ENCODE measurements at places on chromosomes 4 and X. TPM values are rescaled to one million over a fixed set of nuclear protein-coding genes. Genes with fewer than 3 reads are reported as not detected.

NSDHL gene
- 32.3 TPM for total RNA-seq

DNA sequence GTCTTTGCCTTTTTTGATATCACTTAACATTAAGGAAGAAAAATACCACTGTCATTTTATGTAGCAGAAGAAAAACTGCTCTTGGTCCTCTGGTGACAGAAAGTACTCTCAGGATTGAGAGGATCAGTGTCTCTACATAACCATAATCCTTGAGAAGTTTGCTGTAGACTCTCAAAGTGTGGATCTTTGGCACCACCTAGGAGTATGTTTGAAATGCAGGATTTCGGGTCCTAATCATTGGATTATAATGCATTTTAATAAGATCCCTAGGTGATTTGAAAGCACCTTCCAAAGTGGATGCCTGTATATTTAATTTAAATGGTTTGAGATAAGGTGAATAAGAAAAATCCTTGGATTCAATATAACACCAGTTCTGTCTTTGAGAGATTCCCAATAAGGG, 23.2 kb downstream of the MOB1B start:
- no peak for DNase-seq

DNA sequence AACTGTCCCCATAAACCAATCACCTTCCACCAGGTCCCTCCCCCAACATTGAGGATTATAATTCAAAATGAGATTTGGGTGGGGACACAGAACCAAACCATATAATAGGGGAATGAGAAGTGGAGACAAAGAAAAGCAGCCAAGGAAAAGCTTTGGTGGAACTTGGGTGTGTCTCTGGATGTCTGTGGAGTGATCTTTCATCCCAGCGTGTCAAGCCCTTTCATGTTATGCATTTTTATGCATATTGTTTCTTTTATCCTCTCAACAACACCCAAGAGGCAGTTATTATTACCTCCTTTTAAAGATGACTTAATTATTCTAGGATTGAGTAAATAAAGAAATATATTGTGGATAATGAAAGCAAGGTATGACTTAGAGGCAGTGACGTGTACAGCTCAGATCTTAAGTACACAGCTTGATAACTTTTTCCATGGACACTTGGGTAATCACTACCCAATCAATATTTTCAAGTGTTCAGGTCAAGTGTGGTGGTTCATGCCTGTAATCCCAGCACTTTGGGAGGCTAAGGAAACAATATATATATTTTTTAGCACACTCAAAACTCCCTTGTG, 42.6 kb upstream of the HOPX start:
- DNase-seq, result no peak

DNA sequence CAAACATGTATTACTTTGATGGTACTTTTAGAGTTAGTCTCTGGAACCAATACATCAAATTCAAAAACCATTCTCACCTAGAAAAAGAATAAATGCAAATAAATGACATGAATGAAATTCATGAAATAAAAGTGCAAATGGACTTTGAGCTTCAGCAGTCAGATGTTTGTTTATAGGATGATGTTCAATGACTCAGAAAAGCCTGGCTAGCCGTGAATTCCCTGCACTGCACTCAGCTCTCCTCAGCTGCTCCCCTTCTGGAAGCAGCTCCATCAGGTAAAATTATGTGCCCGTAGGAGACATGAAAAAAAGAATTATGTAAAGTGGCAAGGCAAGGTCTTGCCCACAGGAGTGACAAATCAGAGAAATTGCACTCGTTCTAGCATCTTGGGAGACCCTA, 390.6 kb downstream of the GPM6A start:
- peak; percentile 74 for DNase-seq

GRCh38 chr4:67500373-67500772, 44.9 kb downstream of the CENPC start:
- no peak for DNase-seq

- no peak for DNase-seq
These were observed 114.8 kb downstream of the HMX1 start for GRCh38 chr4:8756816-8757215.

GRCh38 chr4:12458621-12459020, 1025.5 kb downstream of the RAB28 start:
- DNase-seq, result no peak
